Activated T-cell treated with anti-CD3 and anti-CD28 coated beads for 1 hour (primary cell): ENCODE measurements at places on chromosomes 7 and 10.

DNA sequence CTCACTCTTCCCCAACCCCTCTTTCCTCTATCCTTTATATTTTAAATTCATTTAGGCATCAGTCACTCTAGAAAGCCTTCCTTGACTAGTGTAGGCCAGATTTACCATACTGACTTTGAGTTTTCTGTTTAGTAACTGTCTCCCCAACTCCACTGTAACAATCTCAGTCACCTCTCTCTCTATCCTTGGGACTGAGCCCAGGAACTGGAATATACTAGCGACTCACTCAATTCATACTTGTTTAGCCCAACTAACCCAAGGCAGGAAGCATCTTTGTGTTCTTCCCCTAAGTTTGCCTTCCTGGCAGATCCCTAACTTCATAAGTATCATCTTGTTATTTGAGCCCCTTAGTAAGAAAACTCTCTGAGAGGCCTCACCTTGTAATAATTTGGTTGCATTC lies 19.1 kb downstream of the PLCE1 start:
- no peak for DNase-seq

DNA sequence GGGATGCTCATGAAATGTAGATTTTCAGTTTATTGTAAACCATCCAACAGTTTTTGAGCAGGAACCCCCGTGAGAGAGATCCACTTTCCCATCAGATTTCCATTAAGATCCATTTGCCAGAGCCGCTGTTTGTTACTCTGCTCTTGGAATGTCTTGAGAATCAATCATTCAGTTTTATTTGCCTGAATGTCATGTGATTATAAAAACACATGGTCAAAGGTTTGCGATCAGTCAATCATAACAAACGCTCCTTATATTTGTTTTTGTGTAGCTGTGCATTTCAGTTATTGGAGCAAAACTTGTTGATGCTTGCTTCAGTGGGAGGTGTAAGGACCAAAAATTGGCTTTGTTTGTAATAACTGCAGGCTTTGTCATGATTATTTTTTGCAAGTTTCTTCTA lies 155.8 kb upstream of the RHOBTB1 start:
- no peak for DNase-seq

DNA sequence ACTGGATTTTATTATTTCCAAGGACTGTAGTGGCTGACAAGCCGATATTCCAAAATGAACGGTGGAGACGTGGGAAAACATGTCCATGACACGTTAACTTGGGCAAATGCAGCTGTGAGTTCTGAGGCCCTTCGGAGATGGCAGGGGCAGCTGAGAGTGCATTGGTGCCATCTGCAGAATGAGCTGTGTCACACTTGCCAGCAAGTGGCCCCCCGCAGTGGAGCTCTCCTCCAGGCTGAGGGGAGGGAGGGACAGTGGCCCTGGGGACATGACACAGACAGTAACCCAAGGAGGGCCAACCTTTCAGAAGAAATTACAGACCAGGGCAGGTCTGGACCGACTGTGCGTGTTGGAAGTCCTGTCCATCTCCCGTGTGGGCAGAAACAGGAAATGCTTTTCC lies 139.4 kb downstream of the SVIL start:
- no peak for DNase-seq

DNA sequence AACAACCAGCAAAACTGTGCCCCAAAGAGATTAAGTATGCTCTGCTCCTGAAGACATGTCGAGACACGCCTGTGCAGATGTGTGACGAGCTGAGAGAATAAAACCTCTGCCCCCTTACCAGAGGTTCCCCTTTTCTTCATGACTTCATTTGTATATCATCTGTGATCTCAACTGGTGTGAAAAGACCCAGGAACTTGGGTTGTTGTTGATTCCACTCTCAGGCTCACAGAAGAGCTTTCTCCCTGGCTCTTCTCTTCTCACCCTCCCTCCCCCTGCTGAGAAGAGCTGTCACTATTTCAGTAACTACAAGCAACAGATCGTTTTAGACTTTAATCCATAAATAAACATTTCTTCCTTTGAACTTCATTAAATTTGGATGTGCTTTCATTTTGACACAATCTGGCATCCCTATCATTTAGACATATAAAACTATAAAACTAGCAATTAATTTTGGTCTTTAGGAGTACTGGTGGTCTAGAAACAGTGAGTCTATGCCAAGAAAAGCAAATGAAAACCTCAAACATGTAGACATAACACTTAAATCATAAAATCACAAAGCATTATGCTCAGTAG lies 179.3 kb upstream of the FZD8 start:
- DNase-seq = no peak

DNA sequence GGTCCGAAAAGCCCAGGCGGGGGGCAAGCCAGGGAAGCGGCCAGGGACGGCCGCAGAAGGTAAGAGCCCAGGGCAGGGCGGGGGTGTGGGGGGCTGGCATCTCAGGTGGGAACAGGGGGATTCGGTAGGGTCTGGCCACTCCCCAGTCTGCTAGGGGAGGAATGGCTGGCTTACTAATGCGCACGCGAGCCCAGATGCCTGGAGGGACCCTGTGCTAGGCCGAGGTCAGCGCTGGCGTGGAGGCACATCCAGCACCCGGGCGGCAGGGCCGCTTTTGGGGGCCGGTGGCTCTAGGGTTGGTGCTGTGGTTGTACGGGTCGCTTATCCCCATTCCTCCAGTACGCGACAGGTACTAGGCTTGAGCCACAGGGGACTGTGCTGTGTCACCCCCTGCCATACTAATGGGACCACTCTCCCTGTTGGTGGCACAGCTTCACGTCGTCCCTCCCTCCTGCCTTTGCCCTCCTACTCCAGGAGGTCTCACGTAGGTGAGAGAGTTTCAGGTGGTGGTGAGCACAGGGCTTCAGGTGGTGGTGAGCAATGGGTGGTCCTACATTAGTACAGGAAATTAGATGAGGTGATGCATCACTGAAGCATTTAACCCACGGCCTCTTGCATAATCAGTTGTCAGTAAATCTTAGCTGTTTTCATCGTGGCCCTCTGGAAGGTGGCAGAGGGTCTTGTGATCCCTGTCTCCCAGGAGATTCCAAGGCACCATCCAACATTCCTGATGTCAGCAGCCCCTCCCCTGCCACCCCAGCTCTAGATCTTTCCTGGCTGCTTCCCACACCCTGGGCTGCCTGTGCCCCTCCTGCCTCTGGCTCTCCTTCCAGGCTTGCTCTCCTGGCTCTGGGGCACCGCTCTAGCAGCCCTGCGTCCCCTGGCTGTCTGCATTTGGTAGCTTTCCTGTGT lies 971 bp downstream of the AEBP1 start:
- DNase-seq = no peak

DNA sequence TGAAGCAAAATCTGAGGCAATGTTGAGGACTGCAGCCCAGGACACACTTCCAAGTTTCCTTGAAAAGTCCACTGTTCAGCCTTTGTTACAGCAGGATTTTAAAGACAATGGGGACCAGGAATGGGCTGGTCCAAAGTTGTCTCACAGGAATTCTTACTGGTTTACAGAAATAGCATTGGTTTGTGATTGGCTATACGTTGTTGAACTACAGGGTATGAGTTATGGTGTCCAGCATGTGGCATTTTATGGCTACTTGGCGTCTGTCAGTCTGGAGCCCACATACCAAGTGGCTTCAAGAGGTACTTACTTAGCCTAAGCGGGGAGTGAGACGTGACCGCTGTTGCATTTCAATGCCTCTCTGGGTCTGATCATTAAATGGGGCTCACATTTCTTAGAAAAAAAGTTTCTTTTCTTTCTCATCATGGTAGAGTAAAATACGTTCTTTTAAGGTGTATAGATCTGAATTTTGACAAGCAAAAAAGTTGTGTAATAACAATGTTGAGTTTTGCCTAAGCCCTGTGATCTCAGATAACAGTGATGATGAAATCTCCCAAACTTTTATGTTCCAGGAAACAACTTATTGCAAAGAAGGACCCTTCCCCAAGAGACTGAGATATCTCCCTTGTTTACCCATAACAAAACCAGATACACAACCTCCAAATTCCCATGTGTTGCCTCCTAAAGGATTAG lies 100.0 kb upstream of the TRIM24 start:
- DNase-seq = no peak

DNA sequence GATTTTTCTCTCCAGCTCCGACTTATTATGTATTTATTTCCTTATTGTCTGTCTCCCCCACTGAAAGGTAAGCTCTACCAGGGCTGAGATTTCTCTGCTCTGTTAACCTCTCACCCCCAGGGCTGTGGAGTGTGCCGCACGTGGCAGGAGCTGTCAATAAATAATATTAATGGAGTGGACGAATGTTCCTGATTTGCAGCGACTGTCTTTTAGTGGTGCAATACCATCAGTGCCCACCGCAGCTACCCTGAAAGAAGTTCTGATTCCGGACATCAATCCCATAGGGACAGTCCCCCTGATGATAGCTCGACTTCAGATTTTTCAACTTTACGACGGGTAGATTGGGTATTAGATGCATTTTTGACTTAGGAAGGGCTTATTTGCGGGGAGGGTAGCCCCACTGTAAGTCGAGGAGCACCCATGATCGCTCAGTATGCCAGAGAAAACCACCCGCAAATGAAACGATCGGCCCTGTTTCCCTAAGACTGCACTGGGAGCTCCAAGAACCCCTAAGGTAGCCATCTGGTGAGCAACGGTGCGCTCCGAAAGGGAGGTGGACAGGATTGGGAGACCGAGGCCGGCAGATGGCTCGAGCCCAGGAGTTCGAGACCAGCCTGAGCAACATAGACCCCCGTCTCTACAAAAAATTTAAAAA lies 986 bp upstream of the PPP2R2D start:
- DNase-seq = no peak

GRCh38 chr7:75905785-75906604 lies 9.0 kb upstream of the POR start:
- DNase-seq = no peak

- DNase-seq = no peak
These were observed 91.4 kb upstream of the NEBL start for GRCh38 chr10:20988357-20988983.
